ENCODE measurements at places on chromosomes 6 and 20.

GRCh38 chr20:13474467-13474866 is 164.3 kb downstream of the TASP1 start:
- no peak for DNase-seq

- no peak for DNase-seq
Observed at GRCh38 chr6:99822741-99823512, 171.1 kb downstream of the MCHR2 start.

DNA sequence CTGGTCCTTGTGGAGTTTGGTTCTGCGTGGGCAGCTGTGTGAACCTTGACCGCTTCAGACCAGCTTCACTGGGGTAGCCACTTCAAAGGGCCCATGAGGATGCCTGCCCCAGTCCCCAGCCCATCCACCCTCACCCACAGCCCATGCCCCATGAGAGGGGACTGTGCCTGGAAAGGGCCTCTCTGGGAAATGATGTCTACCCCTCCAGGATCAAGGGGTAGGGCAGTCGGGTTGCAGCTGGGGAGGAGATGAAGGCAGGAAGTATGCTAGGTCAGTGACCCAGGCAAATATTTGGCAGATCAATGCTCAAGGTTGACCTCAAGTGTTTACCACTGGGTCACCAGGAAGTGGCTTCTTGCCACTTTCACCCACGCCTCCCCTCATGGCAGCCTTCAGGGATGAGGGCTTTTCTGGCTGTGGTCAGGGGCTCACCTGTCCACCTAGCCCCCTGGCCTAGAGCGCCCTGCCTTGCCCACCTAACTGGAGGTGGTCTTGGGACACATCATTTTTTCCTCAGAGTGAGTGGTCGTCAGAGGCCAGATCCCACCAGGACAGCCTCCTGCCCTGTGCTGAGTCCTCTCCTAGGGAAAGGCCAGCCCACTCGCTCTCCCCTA is 109.5 kb downstream of the SNX5 start:
- no peak for DNase-seq

DNA sequence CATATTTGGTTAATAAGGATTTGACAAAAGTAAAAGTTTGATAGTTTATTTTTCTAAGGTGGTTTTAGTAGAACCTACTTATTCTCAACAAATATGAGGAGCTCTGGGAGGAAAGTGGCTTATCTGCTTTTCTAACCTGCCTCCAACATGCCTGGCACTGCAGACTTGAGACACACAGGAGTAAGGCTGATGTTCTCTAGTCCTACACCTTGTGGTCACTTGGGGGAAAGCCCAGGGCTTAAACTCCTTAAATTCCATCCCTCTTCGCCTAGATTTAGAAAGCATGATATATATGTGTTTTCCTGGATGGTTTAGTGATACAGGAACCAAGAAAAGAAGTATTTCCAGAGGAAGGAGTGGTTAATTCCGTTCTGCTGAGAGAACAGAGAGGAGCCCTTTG is 39.9 kb upstream of the SAMD5 start:
- DNase-seq: no peak

GRCh38 chr6:170108456-170108855 is 182.4 kb downstream of the DLL1 start:
- DNase-seq: peak; percentile 20

- DNase-seq: no peak
Observed at GRCh38 chr6:43795421-43795820, 25.4 kb downstream of the VEGFA start.

DNA sequence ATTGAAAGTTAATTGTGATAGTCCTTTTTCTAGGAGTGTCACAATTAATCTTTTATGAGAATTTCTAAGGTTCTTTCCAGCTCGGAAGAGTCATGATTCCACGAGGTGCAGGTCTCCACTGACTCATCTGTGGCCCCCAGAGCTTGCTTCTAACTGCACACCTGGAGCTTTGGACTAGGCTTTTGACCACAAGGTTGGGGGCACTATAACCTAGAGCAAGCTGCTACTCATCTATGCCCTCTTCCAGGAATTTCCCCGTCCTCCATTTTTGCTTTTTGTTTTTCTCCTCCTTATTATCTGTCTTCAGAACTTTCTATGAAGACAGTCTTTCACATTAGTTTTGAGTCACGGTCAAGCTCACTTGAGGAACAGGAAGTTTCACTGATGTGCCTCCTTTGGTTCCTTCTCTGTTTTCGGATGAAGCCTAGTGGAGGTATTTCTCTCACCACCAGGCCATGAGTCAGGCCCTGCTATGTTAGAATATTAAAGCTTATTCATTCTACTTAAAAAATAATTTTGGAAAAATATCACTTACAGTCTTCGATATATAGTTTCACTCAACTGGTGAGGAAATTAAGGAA is 119.2 kb upstream of the INSM1 start:
- DNase-seq: no peak

GRCh38 chr6:96917098-96917497 is 7.4 kb upstream of the KLHL32 start:
- no peak for DNase-seq

DNA sequence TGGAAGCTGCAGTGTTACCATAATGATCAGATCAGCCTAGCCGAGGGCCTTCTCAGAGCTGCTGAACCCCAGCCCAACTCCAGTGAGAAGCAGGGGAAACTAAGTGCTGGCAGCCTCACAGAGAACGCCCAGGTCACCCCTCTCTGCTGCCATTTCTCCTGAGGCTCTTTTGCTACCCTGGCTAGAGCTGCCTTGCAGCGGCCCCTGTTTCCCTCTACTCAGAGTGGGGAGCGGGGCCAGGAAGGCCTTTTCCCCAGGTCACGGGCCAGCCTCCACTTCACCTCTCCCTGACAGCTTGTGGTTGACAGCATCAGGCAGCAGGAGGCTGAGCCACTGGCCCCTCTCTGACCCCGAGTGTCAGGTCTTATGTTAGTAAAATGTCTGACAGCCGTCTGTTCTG is 22.7 kb downstream of the ACTR5 start:
- DNase-seq: no peak

DNA sequence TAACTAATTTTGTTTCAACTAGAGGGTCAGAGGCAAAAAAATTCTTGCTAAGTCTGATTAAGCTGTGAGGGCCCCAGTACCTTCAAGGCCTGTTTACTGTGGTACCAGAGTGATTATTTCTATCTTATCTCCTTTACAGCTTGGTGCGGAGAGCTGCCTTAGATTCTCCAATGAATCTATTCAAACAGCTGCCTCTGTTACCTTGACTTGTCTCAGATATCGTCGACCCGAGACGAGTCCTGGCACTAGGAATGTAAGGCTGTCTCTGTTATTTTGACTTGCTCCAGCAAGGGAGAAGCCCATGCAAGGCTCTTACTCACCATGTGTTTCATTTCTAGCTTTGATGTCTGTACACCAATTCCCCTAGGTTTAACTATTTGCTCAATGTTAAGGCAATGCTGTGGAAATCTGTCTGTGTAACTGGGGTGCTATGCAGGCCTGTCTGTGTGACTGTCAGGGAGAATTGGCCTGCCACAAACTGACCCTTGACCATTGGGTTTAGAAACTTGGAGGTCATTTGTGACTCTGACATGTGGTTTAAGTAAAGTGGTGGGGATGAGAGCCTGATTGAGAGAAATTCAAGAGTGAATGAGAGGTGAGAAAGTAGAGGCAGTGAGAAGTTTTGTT is 10.4 kb upstream of the FKBPL start:
- DNase-seq: no peak

GRCh38 chr20:58344741-58345140 is 35.2 kb downstream of the RAB22A start:
- DNase-seq: no peak

- no peak for DNase-seq
Observed at GRCh38 chr20:54062812-54063280, 7.5 kb downstream of the BCAS1 start.

DNA sequence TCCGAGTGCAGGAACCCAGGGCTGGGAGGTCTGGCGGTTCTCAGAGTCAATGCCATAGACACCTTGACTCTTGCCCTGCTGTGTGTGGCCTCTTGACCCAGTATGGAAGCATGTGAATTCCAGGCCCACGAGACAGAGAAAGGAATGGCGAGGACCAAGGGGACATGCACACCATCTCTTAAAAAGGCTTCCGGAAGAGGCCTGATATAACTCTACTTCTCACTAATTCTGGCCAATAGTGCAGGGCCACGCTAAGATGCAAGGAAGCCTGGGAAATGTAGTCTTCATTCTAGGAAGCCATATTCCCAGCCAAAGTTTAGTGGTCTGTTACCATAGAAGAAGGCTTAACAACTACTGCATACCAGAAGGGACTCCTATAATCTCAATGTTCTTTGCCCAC is 177.0 kb upstream of the KCNG1 start:
- DNase-seq: no peak

GRCh38 chr20:8043687-8044282 is 24.2 kb upstream of the TMX4 start:
- no peak for DNase-seq

DNA sequence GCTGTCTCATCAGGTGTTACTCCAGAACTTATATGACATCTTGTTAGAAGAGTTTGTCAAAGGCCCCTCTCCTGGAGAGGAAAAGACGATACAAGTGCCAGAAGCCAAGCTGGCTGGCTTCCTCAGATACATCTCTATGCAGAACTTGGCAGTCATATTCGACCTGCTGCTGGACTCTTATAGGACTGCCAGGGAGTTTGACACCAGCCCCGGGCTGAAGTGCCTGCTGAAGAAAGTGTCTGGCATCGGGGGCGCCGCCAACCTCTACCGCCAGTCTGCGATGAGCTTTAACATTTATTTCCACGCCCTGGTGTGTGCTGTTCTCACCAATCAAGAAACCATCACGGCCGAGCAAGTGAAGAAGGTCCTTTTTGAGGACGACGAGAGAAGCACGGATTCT is 43.7 kb upstream of the SMIM28 start:
- no peak for DNase-seq

- no peak for DNase-seq
Observed at GRCh38 chr6:122482750-122483080, 11.1 kb upstream of the SERINC1 start.

DNA sequence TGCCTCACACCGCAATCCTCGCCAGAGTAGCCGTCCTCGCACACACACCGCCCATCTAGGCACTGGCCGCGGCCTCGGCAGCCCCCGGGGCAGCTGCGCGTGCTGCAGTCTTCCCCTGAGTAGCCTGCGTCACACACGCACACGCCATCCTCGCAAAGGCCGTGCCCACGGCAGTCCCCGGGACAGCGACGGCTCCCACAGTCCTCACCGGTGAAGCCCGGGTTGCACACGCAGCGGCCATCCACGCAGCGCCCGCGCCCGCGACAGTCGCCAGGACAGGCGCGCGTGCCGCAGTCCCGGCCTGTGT is 13.1 kb downstream of the TNXB start:
- DNase-seq: no peak

- DNase-seq: no peak
Observed at GRCh38 chr20:8867038-8867740, 201.7 kb upstream of the PLCB4 start.

- DNase-seq: no peak
Observed at GRCh38 chr6:109002051-109002697, 92.5 kb downstream of the SESN1 start.

DNA sequence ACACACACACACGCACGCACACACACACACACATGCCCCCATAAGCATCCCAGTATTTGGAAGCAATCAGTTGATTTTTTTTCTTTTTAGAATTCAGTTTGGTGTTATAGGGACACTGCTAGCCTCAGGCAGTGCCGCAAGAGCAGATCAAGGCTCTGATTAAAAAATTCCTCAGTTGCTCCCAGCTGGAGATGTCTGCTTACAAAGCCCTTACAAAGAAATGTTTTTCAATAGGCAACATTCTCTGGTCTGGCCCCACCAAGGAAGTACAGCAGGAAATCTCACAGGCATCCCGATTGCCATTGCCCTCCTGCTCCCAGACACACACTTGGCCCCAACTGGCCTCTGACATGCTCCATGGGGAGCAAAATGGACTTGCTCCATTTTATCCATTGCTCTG is 22.9 kb upstream of the CD83 start:
- no peak for DNase-seq

DNA sequence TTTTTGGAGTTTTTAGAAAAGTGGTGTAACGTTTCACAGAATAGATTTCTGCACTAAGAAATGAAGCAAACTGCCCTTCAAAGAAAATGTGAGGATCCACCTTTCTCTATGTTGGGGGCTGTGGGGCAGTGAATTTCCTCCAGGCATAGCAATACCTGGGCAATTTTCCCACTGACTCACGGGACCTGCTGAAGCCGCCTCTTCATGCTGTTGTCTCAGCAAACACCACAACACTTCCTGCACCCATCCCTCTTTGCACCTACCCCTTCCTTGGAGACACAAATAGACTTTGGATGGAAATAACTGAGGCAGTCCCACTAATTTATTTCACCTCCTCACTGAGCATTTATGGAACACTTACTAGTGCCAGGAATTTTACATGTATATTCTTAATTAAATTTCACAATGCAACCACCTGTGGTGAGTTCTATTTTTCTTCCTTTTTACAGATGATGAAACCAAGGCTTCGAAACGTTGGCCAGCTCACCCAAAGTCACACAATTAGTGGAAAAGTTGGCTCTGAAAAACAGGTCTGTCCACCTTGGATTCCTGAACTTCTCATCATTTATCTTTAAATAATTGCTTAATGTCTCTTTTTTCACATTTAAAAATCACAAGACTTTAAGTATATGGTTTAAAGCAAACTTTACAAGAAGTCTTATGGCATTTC is 17.2 kb upstream of the ADGRF1 start:
- DNase-seq: no peak

GRCh38 chr20:37972256-37973058 is 60.8 kb downstream of the TTI1 start:
- DNase-seq: no peak

GRCh38 chr20:22437354-22437753 is 147.0 kb downstream of the FOXA2 start:
- DNase-seq: no peak

- no peak for DNase-seq
Observed at GRCh38 chr20:9243986-9244385, 175.1 kb downstream of the PLCB4 start.

GRCh38 chr6:163298079-163298830 is 116.3 kb upstream of the QKI start:
- no peak for DNase-seq

DNA sequence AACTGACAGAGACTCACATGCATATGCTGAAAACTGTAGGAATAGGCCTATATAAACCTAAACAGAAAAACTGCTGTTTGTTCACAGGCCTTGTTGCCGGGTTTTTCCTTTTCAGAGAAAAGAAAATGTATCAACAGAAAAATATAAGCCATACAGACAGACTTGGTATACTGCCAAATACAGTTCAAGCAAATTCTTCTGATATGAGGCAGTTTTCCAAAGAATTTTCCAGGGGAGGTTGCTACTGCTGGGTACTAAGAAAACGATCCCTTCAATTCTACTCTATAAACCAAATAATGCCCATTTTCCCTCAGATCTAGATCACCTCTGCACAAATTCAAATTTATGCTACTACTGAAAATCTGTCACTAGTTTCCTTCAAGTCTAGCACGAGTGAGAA is 59.4 kb downstream of the ME1 start:
- DNase-seq: no peak

- no peak for DNase-seq
Observed at GRCh38 chr6:10945845-10946244, 59.0 kb downstream of the SYCP2L start.

- DNase-seq: no peak
Observed at GRCh38 chr6:15901141-15902115, 227.5 kb upstream of the MYLIP start.

GRCh38 chr20:48470141-48470540 is 357.7 kb downstream of the PREX1 start:
- DNase-seq: no peak

GRCh38 chr6:36858407-36858981 is 16.1 kb downstream of the PPIL1 start:
- no peak for DNase-seq
